RPMI7951 (cell line): ENCODE measurements at places on chromosomes 5 and 9. TPM values are rescaled to one million over a fixed set of nuclear protein-coding genes. Genes with fewer than 3 reads are reported as not detected.
A peak's percentile ranks its signal among the peaks of the same experiment; 100 is the strongest.

DNA sequence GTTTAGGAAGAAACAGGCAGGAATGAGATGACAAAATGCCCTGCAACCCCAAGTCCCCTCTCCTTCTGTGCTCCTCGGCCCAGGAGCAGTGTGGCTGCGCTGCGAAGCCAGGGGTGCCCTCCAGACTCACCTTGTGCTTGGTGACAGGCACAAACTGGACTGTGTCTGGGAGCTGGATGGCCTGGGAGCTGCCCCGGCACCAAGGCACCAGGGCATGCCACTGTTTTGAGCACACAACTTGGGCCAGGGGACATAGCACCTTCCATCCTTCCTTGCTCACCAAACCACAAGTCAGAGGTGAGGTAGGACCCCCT is 51.1 kb downstream of the PRRT1B start:
- no peak for DNase-seq

DNA sequence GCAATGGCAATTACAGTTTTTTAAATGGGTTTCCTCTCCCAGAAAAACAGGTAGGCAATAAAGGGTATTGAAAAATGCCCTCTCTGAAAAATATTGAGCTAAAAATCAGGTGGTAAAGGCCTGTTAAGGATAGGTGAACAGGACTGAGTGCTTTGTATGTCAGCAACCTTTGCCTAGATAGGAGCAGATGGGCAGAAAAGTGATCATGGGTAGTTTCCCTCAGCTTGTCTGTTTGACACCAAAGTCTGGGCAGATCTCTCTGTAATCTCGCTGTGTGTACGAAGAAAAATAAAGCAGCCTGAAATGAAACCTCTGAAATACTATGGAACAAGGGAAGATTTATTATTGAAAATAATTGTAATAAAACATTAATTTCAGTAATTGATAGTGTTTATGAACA is 15.8 kb downstream of the RNF180 start:
- no peak for DNase-seq

- DNase-seq = no peak
Observed at GRCh38 chr5:51961154-51961562, 577.9 kb downstream of the ISL1 start.

SPINK1 gene
- not detected in 2 replicates for total RNA-seq

DNA sequence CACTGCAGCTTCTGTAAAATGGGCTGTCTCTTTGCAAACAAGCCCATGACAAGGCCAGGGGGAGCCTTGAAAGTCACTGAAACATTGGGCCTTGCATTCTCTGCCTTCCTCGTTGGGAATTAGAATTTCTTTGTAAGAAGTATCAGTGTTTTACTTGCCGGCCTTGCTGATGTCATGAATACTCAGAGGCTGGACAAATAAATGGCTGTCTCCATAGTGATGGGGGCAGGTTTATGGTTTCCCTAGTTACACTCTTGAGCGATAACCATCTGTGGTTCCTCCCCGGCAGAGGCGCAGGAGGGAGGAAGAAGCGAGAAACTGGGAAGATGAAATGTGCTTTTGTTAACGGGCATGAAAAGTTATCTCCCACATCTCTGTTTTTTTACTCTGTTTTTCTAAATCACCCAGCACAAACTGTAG is 272.7 kb upstream of the PANK3 start:
- peak; percentile 64 for DNase-seq

DNA sequence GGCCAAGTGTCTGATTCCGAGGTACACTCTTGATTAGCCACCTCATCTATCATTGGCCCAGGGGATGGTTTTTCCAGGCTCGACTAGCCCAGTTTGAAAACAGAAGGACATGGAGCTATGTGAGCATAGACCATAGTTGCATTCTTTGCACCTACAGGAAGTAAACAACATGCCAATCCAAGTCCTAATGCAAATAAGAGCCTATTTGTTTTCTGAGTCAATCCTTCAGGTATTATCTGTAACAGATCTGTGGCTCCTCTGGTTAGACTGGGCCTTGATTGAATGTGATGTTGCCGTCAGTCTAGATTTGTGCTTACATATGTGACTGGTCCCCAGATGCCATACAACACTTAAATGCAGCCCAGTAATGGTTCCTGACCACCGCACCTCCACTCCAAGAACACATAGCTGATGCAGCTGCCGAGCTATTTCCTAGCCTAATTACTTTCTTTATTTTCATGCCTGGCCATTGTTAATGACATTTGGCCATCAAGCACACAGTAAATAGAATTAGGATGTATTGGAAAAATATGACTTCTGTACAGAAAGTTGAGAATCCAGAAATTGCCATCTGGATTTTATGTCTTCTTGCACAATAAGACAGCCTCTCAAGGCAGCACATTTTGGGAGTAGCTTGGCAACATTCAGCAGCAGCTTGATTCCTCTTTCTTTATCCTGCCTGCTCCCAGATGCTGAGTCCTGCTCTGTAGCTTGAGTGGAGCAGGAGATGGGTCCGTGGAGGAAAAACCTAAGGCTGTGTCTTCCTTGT is 29.5 kb upstream of the ARHGAP26 start:
- no peak for DNase-seq
